ENCODE measurements at places on chromosomes 11 and 22. TPM values are rescaled to one million over a fixed set of nuclear protein-coding genes. Genes with fewer than 3 reads are reported as not detected.

C11orf91 gene
- total RNA-seq = not detected

MISFA gene
- total RNA-seq = 0.51 TPM

ZFTA gene
- total RNA-seq = 12.9 TPM

GPR83 gene
- not detected for total RNA-seq
